ENCODE measurements at places on chromosomes 2 and 18. TPM values are rescaled to one million over a fixed set of nuclear protein-coding genes. Genes with fewer than 3 reads are reported as not detected.
A peak's percentile ranks its signal among the peaks of the same experiment; 100 is the strongest.

GRCh38 chr2:11919953-11920352 is 173.5 kb downstream of the LPIN1 start:
- no peak for DNase-seq

The TRABD2A gene
- polyA plus RNA-seq: 23.8 TPM

- peak; percentile 41 for DNase-seq
Observed at GRCh38 chr2:235492850-235493344, 946 bp upstream of the AGAP1 start.

- no peak for DNase-seq
Observed at GRCh38 chr2:112996635-112997034, 8.6 kb upstream of the IL36A start.

The ABCB11 gene
- polyA plus RNA-seq: 0.02 TPM

GRCh38 chr2:173934895-173935294 is 30.3 kb downstream of the SP3 start:
- no peak for DNase-seq

GRCh38 chr2:204024503-204024902 is 87.9 kb downstream of the ICOS start:
- DNase-seq: peak; percentile 66

DNA sequence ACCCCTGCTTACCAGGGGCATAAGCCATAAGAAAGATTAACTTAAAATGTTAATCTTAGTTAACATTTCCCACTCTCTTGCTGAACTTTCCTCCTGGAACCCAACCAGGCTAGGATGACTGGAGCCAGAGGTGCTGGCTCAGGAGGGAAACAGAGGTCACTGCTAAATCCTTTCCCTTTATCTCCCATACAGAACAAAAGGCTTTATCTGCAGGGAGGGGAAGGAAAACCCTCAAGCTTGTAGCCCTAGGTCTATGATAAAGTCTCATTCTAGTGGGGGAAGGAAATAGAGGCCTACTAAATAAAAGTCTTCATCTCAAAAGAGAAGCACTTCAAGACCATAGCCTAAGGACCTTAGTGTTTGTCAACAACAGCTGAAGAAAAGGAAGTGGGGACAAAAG is 18.6 kb downstream of the HIBCH start:
- no peak for DNase-seq

DNA sequence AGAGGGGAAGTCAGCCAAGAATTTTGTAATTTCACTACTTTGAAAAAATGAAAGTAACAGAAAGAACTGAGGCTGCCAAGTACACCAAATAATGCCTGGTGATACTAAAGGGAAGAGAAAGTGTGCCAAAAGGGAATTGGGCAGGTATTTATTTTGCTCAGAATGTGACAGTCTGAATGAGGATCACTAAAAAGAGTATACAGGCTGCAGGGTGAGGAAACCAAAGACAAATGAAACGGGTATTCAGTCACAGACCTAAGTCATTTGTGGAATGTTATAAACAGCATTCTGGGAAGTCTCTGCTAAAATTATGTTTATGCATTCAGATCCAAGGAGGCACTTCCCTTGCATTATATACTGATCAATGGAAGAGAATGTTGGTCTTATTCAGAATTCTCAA is 418.6 kb upstream of the SLC39A10 start:
- DNase-seq: no peak

DNA sequence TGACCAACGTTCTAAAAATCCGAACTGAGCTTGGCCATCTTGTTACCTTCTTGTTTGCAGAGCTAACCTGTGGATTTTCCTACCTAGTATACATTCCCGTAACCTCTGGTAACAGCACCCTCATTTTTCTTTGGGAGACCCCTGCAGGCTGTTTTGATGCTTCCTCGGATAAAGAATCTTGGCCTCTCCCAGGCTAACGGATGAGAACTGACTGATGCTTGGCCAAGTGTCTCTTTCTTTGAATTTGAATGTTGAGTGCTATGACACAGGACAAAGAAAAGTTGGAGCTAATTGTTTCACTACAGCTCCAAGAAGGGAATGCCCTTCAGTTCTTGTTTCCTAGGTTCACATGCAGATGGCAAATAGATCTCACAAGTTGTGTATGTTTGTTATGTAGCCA is 19.3 kb upstream of the CAVIN2 start:
- no peak for DNase-seq

DNA sequence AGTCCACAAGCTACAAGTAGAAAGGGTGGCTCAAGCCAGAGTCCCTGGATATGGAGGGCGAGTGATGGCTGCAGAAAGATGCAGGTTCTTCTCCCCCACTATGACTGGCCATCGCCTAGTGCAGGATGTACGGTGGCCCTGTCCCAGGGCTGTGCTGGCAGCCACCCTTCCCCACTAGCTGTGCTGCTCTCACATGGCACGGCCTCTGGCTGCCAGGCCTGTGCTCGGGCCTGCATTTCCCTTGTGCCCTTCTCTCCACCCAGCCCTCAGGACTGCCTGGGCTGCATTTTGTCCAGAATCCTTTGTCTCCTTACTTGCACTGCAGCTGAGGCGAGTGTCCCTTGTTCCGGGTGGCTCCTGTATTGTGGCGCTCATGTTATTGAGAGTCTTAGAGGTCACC is 1.6 kb upstream of the RAMP1 start:
- DNase-seq: no peak

The PRSS56 gene
- polyA plus RNA-seq: not detected

The TMEM214 gene
- 66.9 TPM for polyA plus RNA-seq

The MAP3K2 gene
- polyA plus RNA-seq: 26.7 TPM

- DNase-seq: no peak
Observed at GRCh38 chr2:43818761-43819160, 19.9 kb downstream of the ABCG5 start.

- DNase-seq: no peak
Observed at GRCh38 chr2:118698564-118698963, 148.9 kb downstream of the EN1 start.

DNA sequence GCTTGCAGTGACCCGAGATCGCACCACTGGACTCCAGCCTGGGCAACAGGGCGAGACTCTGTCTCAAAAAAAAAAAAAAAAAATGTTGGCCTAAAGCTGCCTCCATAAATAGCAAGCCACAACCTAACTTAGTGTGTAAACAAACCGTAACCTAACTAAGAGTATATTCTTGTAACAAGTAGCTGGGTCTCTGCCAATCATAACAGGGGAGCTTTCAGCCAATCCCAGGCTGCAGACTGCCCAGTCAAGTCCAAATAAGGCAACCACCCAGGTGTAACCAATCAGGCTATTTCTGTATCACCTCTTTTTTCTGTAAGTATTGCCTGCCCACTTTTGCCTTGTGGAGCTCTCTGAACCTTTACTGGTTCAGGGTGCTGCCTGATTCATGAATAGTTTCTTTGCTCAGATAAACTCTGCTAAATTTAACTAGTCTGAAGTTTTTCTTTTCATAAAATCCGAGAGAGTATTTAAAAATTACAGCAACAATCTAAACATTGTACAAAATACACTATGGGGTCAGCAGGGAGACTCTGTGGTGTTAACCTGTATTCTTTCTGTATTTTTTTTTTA is 4.5 kb downstream of the PSTPIP2 start:
- DNase-seq: no peak

DNA sequence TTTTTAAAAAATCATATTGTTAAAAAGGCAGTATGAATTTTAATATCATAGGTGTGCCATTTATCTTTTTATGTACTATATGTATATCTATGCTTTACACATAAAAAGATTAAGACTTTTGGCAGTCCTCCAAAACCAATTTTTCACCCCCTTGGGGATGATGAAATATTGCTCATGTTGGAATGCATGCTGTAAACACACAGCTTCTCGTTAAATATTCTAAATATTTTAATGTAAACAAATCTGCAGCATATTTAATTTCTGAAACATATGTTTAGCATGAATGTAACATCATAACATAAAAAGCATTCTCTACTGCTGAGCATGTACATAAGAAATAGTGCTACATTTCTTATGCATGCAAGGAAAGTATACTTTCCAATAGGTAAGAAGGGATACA is 484.3 kb upstream of the LRATD1 start:
- no peak for DNase-seq

DNA sequence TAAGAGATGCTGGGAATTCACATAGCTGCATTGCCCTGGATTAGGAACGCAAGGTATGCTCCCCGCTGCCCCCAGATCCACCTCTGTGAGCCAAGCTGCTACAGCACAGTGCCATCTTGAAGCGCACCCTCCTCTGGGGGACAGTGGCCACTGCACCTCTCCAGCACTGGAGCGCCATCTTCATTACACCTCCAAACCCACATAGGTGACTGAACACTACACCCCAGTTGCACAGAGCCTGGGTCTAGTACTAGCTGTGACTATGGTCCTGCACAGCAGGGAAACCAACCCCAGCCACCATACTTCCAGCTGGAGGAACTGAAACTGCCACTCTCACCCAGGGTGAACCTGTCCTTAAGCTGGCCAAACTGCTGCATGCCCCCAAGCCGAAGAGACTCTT is 84.6 kb downstream of the TMEM237 start:
- DNase-seq: no peak

- peak; percentile 31 for DNase-seq
Observed at GRCh38 chr2:209525834-209526281, 102.0 kb downstream of the MAP2 start.

DNA sequence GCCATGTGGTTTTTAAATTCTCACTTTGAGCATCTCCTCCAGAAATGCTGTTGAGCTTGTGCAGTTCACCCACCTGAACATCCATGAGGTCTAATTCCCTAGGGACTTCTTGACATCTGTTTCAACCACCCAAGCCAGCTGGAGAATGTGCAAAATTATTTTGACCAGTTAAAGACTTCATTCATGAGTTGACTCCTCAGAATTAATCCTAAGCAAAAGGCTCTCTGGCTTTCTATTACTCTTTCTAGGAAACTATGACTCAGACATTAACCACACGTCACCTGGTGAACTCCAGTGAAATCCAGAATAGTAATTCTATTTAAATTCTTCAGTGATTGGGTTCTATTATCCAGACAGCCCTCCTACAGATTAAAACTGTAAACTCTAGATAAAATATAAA is 247.5 kb downstream of the NBAS start:
- no peak for DNase-seq

The CCDC102B gene
- 16.1 TPM for polyA plus RNA-seq

- DNase-seq: no peak
Observed at GRCh38 chr2:109686921-109687320, 72.8 kb downstream of the SOWAHC start.

The MPP4 gene
- 0.20 TPM for polyA plus RNA-seq

Measured in left lung (tissue), 14 donors.